ENCODE measurements at places on chromosomes 4 and X.

DNA sequence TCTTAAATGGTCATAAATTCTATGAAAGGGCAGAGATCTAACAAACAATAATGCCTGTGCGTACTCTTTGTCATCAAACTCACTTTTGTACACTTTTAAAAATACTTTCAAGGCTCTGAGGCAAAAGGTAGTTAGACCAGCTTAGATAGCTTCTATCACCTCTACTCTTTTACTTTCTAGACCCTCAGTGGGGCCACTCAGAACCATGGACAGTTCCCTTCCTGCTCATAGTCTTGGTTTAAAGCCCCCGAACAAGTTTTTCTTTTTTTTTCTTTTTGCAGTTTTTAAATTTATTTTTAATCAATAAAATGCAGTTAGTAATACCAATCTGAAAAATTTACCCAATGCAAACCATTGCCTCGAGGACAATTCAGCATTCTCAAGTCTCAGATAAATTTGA, 460.5 kb upstream of the CNKSR2 start:
- DNase-seq: no peak

DNA sequence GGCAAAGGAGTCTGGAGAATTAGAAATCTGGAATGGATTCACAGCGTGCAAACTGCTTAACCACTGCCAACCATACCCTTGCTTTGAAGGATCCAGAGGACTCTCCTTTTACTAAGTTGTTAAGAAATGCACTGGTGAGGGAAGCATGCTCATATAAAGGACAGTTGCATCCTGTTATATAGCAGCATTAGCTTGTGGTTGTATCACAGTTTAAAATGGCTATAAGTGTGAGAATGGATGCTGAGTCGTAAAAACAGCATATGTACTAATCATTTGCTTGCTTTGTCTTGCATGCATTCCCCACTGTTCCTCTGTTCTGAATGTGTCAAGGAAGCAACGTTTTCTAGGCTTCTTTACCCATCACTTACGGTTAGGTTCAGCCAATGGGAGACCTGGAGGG, 101.1 kb downstream of the CXCL13 start:
- DNase-seq: no peak

DNA sequence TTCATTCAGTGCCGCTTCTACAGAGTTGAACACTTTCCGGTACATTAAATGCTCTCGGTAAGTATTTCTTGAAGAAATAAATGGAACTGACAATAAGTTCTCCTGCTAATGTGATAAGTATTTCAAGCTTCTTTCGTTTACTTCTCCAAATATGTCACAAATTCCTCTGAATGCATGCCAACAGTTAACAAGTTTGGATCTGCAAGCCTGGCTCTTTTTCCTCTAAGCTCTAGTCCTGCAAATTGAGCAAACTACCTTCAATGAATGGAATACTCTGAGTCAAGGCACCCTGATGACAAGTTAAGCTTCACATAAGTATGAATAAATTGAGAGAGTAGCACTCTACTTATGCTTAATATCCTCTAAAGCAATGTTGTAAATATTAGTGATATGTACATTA, 403.6 kb downstream of the PDGFC start:
- no peak for DNase-seq

GRCh38 chr4:185207466-185207865, 1.9 kb upstream of the SNX25 start:
- DNase-seq: no peak

DNA sequence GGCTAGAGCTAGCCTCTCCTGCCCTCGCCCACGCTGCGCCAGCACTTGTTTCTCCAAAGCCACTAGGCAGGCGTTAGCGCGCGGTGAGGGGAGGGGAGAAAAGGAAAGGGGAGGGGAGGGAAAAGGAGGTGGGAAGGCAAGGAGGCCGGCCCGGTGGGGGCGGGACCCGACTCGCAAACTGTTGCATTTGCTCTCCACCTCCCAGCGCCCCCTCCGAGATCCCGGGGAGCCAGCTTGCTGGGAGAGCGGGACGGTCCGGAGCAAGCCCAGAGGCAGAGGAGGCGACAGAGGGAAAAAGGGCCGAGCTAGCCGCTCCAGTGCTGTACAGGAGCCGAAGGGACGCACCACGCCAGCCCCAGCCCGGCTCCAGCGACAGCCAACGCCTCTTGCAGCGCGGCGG, at the start of gene AR:
AR (plus strand) TSS at position 204 of the 400 bp plus-strand sequence. CDS start 1,126 bp downstream, outside the sequence.
- no peak for DNase-seq

GRCh38 chrX:37754516-37754915, 25.3 kb upstream of the CYBB start:
- no peak for DNase-seq

DNA sequence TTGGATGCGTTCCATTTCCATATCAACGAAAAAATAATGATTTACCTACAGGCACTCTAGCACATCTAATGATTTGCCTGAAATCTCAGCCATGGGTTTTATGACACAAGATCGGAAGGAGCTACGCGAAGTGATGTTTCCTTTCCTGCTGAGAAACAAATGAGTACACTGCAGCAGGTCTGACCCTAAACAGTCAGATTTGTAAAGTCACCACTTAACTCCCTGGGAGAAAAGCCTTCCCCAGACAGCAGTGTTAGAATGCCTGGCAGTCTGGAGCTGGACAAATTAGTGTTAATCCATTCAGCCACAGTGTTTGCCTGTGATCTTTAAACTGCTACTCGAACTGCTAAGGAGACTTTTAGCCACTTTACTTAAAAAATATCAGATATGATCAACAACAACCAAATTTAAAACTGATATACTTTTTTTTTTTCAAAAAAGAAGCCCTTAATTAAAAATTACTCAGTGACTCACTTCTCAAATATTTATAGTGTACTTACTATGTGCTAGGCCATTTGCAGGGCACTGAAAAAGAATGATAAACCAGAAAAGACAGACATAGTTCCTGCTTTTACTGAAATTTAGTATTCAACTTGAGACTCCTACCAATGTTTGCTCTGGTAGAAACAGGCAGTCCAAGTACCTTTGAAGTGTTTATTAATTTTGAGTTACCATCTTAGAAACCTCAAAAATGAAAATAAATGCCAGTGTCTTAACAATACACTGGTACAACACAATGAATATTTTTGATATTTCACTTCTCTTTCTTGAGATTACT, 104.5 kb downstream of the SHISA3 start:
- DNase-seq: no peak

DNA sequence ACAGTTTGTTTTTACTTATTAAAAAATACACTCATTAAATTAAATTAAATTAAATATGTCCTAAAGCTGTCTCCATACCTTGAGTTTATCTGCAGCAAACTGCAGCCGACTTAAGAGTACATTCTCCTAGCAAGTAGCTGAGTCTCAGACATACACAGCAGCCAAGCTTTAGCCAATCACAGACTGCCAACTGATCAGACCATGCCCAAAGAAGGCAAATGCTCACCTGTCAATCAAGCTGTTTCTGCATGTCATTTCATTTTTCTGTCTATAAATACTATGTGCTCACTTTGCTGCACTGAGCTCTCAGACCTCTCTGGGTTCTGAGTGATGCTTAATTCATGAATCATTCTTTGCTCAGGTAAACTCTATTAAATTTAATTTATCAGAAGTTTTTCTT, 280.9 kb upstream of the EPHA5 start:
- DNase-seq: no peak

DNA sequence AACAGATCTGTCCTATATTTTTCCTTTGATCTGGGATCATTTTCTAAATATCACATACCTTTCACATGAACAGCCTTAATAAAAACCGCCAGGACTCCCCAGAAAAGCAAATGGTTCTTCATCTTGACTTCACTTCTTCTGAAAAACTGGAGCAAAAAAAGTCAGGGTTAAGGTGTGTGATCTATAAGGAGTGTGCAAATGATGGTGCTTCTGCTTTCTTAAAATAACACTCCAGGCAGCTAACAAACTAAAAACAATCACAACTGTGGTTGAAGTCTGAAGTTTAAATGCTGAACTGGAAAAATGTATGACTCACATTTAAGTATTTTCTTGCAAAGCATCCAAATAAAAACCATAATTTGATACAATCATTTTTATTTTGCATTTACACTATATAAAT, at the start of gene JCHAIN:
JCHAIN (minus strand) TSS at position 140 of the 400 bp plus-strand sequence; CDS start at position 122, 18 bp downstream.
- DNase-seq: no peak

DNA sequence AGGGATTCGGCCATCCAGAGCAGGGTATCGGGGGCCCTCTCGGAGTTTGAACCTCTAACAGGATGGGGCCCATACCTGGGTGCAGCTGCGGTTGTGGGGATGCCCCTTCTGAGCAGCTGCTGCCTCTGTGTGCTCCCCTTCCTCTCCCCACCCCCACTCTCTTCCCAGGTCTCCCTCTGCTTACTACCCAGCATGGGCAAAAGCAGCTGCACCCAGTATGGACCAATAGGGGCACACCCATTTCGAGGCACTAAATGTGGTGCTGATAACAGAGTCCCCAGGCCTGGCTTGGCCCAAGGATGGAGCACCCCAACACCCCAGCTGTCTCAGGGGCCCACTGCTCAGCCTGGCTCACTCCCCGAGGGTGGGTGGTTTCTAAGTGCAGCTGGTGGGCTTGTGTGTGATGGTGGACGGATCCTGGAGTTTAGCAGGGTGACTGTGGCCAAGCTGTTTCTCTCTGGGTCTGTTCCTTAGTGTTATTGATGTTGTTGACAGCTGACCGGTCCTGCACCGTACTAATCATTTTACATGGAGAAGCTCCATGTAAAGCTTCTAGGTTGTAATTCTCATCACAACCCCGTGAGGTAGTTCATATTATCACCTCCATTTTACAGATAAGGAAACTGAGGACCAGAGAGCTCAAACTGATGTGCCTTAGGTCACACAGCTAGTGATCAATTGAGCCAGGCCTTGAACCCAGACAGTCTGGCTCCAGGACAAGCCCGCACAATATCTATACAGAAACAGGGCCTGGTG, 13.1 kb upstream of the KIAA0232 start:
- no peak for DNase-seq

DNA sequence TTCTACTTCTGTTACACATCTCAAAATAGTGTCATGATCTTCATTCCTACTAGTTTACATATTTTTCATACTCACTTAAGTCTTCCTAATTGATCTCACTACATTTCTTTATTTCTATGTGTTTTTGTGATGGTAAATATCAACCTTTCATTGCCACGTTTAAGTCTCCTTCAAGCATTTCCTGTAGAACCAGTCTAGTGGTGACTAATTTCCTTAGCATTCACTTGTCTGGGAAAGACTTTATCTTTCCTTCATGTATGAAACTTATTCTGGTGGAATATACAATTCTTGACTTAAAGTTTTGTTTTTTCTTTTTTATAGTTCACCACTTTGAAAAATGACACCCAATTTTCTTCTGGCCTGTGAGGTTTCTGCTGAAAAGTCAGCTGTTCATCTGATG, 181.4 kb upstream of the NEIL3 start:
- no peak for DNase-seq

DNA sequence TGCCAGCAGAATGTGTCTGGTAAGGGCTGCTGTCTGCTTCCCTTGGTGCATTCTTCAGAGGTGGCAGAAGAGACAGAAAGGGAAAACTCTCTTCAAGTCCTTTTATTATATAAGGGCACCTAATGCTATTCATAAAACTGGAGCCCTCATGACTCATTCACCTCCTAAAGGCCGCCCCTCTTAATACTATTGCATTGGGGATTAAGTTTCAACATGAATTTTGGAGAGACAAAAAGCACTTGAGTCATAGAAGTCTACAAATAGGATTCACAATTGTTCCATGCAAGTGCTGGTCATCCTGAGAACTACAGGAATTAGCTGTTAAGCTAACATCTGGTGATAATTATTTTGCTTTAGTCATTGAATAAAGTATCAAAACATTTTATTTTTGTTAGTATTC, 349.5 kb downstream of the HS3ST1 start:
- no peak for DNase-seq

DNA sequence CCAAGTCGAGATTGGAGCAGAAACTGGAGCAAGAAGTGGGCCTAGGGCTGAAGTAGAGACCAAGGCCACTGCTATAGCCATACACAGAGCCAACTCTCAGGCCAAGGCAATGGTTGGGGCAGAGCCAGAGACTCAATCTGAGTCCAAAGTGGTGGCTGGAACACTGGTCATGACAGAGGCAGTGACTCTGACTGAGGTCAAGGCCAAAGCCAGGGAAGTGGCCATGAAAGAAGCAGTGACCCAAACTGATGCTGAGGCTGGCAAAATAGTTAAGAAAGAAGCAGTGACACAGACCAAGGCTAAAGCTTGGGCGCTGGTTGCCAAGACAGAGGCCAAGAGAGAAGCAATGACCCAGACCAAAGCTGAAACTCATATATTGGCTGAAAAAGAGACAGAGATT, 3.5 kb downstream of the ARMCX4 start:
- no peak for DNase-seq

GRCh38 chr4:83107631-83108030, 6.9 kb downstream of the PLAC8 start:
- DNase-seq: peak; percentile 24

DNA sequence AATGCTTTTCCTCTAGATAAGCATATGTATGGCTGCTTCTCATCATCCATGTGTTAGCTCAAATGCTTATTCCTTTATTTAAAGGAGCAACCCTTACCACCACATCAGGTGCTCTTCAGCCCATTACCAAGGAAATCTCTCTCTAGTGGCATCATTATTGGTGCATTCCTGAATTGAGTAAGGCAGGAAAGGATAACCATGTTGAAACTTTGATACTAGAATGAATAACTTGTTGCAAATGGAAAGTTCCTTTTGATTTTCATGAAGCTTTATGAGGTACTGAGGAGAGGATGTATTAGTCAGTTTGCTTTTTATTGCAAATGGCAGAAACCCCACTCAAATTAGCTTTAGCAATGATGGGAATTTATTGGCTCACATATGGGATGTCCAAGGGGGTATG, 212.3 kb upstream of the FGF13 start:
- DNase-seq: no peak

DNA sequence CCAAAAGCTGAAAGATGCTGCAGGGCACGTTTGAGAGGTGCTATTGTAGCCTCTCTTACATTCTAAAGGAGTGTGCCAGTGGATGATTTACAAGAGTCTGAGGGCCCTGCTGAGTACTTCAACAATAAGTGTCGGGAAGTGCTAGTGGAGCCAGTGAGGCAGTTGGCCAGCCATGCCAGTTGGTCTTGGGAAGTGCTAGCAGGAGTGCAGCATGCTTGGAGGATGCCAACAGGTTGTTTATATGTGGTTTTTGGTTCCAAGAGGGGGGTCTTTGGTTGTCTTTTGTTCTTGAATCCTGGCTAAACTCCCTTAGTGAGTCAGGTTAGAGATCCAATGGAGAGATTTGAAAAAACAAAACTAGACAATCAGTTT, 335.3 kb downstream of the PABPC4L start:
- DNase-seq: no peak

DNA sequence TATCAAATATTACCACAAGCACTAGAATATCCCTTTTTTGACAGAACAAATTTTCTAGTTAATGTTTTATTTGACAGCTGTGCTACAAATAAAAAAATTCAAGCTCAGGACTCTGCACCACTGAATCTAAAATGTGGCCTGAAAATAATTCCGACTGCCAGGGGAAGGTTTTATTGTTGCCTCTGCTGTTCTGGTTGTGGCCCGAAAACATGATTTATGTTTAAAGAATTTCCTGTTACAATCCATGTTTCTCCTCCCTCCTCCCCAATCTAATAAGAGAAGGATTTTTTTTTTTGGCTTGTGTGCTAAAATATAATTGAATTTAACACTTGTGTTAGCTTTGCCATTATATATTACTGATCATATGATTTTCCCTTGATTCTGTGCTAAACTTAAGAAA, 227.8 kb downstream of the DCLK2 start:
- DNase-seq: no peak
